ENCODE measurements at places on chromosomes 11 and 22.
A peak's percentile ranks its signal among the peaks of the same experiment; 100 is the strongest.

GRCh38 chr11:107468596-107468995, 11.0 kb upstream of the CWF19L2 start:
- peak; percentile 7 for DNase-seq

DNA sequence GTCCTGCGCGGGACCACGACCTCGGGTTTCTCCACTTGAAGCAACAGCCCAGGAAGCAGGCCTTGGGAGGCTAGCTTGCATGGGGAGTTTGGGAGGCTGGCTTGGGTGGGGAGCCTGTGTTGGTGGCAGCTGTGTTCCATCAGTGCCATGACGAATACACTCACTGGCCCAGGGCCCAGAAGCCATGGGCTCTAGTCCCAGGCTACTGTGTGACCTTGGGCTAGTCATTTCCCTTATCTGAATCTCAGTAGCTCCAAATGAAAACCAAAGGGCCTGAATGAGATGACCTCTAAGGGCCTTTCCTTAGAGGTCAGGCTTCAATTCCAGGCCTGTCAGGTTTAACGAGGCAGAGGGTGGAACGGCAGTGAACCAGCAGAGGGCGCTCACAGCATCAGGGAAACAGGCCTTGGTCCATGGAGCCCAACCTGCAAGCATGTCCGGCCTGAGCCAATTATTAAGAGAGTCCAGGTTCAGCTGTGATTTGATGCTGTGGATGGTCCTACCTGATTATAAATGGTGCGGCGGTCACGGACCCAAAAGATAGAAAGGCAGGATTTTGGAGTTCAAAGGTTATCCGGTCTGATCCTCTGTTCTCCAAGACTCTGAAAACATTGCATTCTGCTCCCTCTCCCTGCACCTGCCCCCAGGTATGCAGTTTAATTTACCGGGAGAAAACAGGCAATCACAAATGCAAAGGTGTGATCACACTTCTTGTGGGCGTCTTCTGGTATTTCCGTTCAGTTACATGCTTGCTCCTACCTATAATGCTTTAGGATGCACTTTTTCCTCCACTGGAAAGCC, 15.9 kb downstream of the PTPN5 start:
- peak; percentile 67 for DNase-seq

DNA sequence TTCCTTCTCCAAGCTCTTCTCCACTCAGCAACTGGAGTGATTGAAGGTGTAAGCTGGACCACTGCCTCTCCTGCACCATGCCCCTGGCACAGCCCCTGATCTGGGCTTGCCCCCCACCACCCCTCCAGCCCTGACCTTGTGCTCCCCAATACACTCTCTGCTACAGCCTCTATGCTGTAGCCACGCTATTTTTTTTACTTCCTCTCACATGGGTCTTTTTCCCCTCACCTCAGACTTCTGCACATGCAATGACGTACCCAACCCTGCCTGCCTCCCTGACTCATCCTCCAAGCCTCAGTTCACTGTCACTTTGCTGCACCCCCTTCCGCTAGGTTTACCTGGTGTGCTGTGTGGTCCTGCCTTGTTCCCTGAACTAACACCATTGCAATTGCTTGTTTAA, 9.0 kb downstream of the CSNK2A3 start:
- DNase-seq, result no peak

GRCh38 chr11:43788421-43788820, 92.2 kb upstream of the ALKBH3 start:
- DNase-seq, result no peak

- DNase-seq, result no peak
Observed at GRCh38 chr11:113159988-113160807, 154.2 kb upstream of the TTC12 start.

- no peak for DNase-seq
Observed at GRCh38 chr11:73186294-73186850, 31.7 kb upstream of the P2RY2 start.

DNA sequence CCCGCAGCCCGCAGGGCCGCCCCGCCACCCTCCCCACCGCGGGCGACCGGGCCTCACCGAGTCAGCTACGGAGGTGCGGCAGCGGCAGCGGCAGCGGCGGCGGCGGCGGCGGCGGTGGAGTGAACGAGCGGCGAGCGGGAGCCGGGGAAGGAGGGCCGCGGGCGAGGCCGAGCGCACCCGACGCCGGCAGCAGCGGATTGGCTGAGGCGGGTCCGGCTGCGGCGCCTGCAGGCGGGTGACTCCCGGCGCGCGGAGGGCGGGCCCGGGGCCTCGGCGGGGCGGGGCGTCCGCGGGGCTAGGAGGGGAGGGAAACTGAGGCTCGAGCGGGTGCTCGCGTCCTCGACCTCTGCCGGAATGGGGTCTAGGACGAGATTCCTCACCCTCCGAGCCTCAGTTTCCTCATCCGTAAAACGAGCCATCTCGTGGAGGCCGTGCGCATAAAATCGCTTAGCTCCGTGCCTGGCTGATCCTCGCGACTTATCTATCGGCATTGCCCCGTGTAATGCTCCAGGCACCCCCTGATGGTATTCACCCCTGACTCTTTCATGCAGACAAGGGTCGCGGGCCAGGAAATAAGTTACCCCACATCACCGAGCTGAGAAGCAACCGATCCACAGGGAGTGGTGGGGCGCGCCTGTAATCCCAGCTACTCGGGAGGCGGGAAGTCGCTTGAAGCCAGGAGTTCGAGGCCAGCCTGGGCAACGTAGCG, at the start of gene CPT1A:
CPT1A (minus strand) TSS at position 199 of the 709 bp plus-strand sequence. CDS start 26,442 bp downstream, outside the sequence.
- peak; percentile 66 for DNase-seq

DNA sequence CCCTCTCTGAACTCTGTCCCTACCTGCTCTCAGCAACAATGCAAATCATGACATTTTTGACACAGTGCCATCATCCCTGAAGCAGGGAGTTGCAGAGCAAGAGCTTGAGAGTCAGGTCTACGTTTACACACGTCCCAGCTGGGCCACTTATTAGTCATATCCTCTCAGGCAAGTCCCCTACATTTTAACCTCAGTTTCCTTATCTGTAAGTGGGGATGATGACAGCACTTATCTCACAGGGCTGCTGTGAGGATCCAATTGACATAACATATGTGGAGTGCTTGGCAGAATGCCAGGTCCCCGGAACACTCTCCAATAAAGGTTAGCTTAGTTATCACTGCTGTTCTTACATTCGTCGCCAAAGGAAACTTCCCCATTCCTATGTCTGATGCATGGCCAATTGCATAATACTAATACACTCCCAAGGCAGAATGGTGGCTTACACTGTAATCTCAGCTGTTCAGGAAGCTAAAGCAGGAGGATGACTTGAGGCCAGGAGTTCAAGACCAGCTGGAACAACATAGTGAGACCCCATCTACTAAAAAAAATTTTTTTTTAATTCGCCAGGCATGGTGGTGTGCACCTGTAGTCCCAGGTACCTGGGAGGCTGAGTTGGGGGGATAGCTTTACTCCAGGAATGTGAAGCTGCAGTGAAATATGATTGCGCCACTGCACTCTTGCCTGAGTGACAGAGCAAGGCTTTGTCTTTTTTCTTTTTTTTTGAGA, 16.6 kb downstream of the ASCC2 start:
- DNase-seq, result peak; percentile 99

- DNase-seq, result no peak
Observed at GRCh38 chr11:115148101-115148500, 356.1 kb downstream of the CADM1 start.

DNA sequence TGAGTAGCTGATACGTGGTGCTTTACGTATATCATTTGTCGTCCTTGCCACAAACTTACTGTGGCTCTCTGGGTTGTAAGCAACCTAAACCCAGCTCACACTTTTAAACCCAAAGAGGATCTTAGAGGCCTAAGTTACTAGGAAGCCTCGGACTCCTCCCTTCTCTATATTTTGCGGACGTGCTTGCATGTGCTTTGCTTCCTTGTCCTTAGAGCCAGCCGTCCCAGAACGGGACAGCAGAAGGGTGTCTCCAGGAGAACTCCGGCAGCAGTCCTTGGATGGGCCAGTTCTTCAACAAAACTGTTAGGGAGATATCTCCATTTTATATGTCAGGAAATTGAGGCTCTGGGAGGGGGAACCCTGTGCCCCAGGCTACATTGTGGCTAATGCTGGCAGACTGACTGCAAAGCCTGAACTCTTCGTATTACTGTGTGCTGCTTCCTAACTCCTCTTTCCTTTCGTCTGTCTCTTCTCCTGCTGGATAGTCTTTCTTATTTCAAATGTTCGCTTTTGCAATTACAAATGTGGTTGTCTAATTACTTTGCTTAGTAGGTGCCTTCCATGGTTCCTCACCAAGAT, 33.8 kb downstream of the TNRC6B start:
- DNase-seq, result no peak

DNA sequence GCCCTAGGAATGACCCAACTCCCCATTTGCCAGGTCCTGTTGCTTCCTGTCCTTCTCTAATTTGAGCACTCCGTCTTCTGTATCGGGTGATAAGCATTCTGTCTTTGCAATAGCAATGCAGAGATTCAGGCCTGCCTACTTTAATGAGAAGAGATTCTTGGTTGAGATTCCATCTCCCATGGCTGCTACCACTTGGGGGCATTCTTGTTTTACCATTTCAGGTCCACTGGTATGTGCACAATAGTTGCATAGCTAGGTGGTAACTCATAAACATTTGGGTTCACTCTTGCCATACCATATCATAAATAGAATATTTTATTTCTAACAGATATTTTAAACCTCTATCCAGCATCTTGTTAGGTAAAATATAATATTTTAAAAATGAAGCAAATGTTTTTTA, 34.4 kb upstream of the CALCB start:
- DNase-seq, result peak; percentile 47

DNA sequence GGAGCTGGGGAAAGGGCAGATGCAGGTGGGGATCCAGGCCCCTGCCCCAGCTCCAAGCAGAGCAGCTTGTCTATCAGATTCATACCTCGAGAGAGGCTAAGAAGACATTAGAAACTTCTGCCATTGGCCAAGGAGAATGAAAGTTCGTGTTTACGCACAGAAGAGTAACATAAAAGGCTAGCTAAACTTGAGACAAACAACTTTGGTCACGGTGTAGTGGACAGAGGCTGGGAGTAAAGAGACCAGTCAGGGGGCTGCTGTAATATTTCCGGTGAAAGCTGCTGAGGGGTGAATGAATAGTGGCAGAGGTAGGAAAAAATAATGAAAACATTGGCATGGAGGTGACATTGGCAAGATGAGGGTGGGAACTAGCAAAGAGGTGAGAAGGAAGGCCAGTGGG, 22.9 kb downstream of the PHF21B start:
- DNase-seq, result no peak

DNA sequence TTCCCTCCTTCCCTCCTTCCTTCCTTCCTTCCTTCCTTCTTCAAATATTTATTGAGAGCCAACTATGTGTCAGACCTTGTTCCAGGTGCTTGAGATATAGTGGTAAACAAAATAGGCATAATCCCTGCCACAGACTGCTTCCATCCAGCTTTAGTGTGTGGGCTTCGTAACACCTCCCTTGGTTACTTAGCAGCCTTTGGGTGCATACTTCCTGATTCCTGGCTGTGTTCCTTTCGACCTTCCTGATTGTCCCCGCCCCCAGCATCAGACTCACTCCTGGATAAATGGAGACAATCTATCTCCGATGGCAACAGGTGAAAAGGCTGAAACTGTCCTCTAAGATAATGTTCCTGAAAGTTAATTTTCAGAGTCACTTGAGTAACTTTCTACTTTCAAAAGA, 13.5 kb downstream of the CCDC81 start:
- DNase-seq, result peak; percentile 53

DNA sequence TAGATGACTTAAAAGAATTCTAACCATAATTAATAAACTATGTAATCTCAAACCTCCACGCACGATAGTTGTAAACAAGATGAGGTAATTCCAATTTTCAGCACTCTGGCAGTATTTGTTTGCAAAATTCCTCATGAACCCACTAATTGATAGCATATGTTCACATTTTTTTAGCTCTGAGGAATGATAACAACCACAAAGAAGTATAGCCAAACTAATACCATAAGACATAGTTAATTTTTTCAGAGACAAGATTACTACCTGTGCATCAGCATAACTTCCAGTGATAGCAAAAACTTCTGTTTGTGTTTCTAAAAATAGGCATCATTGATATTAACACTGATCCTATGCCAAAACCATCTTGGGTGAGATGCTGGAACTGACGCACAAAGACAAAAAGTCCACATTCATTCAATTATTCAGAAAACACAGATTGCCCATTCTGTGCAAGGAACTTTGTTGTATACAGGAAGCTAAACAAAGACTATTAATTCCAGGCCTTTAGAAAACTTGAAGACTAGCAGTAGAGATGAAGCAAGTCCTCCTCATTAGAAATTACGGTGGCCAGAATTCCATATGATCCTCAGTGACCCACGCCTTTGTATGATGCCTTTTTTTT, 57.7 kb downstream of the PDGFD start:
- no peak for DNase-seq

DNA sequence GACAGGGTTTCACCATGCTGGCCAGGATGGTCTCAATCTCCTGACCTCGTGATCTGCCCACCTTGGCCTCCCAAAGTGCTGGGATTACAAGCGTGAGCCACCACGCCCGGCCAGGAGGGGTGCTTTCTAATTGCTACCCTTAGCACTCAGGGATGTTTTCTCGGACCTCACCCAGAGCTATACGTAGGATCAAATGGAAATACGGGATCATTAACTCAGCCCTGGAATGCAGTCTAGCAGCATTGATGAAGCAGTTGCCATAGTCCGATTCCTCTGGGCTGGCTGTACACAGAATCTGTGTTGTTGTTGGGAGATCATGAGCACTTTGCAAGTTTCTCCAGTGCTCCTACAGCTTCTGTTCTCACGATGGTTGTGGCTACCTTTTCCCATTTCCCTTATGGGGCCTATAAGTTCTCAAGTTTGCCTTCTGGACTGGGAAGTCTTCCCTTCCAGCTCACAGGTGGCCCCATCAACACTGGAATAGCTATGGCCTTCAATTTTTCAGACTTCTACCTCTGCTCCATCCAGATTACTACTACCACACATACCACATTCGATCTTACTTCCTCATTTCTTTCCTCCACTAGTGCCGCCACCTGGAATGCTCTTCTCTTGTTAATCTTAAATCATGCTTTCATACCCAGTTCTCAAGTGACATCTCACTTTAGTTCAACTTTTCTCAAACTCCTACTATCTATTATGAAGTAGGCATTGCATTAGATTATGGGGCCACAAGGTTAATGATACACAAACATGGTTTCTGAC, 16.1 kb upstream of the PCF11 start:
- DNase-seq, result no peak

DNA sequence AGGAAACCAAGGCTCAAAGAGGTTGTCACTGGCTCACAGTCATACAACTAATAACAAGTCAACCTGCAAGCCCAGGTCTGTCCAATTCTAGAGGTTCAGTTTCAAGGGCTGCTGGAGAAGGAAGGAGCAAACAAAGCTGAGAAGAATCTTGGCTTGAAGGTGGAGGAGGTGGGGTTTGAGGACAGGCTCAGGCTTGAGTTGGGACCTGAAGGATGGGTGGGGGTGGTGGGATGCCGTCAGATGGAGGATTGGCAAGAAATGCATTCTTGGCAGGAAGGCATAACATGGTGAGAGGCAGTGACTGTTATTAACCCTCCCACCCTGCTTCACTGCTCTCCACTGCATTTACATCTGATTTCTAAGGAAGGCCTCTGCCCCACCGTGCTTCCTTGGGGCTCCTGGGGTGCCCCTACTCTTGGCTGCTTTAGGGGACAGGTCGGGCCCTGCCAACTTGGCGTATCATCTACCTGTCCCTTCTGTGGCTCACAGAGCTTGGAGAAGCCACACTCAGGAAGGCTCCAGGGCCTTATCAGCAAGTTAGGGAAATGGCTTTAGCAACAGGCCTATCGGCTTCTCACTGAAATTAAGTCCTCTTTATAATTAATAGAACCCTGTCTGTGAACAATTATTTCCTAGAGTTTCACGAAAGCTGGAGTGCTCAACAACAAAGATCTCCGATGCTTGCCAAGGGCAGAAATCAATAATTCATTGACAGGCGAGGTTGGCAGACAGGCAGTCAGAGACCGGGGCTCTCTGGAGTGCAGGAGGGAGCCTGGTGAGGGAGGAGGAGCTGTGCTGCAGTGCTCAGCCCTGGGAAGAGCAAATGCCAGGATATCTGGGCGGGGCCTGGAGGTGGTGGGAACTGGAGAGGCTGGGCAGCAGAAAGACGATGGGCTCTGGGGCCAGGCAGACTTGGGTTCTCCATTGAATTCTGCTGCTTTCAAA, 84.9 kb upstream of the NARS2 start:
- DNase-seq, result no peak

Measured in kidney tubule cell (primary cell).